Tibial artery (tissue), 4 donors: ENCODE measurements at places on chromosomes 6 and 20.

DNA sequence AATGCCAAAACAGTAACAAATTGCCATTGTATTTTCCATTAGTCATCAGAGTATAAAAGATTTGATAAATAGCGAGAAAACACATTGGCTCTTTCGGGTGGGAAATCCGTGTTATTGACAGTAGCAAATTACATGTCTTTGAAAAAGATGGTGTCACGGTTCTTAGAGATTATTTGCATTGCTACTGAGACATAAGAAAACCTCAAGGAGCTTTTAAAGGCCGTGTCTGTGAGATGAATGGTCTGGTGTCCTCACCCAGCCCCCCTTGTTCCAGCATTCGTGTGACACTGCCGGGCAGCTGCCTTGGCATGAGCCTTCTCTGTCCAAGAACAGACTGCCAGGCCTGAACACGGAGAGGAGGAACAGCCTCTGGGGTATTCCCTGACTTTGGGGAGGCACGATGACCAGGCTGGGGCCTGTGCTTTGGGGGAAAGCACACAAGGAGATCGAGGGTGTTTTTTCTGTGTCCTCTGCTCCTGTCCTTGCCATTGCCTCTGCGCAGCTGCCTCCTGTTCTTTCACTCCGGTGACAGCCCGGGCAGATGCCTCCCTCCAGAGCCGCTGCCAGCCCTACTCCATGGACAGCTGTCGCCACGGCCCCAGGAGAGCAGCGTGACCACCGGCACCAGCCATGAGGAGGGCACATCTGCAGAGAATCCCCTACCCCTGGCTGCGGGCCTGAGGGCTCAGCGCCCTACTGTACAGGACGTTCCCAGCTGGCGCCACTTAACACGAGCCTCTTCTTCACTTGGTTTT is 167.7 kb upstream of the CDYL start:
- DNase-seq = no peak

DNA sequence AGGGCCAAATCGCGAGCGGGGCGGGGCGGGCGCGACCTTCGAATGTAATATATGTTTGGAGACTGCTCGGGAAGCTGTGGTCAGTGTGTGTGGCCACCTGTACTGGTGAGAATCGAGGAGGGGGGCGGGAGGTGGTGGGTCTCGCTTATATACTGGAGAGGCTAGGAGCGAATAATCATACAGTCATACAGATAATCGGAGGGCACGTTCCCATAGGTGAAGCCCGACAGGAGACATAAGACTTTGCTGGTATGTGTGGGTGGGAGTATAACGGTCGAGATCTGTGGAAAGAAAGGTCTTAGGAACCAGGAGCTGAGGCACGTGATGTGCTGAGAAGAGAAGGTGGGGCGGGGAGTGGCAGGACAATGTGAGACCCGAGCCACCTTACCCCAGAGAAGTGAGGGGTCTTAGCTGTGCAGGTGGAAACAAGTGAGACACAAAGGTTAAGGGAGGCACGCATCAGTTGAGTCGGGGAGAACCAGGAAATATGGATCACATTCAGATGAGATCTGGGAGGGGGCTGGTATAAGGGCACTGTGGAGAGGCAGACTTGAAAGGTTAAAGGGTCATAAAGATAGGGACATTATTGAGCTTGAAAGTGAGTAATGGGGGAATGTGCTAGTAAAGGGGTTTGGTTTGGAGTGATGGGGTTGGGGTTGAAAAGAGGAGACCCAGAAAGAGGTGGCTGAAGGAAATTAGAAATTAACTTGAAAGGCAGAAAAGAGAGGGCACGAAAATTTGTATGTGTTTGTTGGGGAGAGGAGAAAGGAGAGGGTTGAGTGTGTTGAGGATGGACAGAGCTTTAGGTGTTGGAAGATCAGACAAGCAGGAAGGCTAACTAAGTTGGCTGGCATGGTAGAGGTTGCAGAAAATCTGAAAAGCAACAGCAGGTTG is 589 bp downstream of the RNF5 start:
- DNase-seq = no peak

GRCh38 chr6:25138233-25138933 is 140.8 kb upstream of the CARMIL1 start:
- DNase-seq = peak; percentile 80

DNA sequence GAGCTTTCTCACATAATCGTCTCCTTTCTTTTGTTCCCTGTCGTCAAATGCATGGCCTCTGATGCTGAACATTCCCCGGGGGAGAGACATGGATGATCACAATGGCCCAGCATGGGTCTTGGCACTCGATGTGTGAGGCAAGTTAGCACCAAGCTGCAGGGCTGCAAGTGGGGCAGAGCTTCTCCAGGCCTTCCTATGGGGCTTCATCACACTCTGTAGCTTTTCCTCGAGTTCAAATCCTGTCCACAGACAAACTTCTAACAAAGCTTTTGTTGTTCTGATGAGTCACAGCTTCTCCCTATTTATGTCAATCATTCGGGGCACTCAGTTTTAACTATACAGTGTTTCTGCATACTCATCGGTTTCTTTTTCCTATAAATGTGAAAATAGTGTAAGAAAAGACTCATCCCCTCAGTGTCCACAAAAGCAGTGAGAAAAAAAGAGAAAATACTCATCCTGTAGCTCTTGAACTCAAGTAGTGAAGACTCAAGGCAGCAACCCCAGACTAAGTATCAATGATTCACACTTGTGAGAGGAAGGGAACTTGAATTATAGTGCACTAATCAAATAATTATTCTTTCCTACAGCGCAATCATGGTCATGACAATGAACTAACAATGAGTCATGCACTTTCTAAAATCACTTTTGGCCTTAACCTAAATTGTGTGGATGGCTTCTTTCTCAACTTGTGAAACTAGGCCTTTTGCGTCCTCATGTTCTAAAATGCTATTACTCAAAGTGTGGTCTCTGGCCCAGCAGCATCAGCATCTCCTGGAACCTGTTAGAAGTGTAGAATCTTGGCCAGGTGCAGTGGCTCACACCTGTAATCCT is 68.4 kb upstream of the NOX3 start:
- DNase-seq = no peak

DNA sequence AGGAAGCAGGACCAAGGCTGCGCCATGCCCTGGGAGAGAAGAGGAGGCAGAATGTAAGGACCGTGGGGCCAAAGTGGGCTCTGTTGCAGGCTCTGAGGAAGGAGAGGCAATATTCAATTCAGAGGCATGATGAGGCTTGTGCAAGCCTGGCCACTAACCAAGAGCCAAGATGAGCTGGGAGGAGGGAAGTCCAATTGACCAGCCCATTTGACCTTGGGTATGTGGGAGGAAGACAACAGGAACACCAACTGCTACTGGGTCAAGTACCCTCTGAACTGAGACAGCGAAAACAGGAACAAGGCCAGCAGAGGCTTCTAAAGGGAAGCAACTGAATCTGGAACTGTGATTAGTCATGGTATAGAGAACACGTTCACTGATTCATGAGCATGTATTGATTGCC is 779.6 kb downstream of the MAFB start:
- DNase-seq = peak; percentile 66

- no peak for DNase-seq
Observed at GRCh38 chr6:154106251-154106650, 67.2 kb downstream of the OPRM1 start.

DNA sequence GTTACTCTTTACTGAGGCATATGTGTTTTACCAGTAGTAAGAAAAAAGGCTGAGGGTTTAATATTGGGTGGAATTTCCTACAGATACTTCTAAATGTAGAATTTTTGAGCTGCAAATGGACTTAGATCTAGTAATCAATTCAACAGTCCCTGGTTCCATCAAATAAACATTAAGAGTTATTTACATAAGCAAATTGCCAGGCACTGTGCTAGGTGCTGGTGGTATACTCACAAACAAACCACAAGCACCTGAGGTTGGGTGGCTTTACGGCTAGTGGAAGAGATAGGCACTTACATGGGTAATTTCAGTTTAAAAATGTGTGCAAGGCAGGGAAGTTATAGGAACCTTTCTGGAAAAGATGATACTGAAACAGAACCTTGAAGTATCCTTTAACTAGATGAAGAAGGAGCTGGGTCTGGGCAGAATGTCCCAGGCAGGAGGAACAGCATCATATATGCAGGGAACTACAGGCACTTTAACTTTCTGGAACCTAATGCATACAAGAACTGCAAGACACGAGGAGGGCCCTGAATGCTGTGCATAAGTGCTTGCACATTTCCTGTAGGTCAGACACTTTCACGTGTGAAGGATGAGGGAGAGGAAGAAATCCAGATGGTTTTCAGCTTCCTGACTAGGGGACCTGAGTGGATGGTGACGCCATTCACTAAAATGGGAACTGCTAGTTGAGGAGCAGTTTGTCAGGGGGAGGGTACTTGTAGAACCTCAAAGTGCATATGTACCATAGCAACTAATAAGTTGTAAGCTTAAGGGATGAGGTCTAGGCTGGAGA is 4.5 kb downstream of the CCN6 start:
- no peak for DNase-seq

DNA sequence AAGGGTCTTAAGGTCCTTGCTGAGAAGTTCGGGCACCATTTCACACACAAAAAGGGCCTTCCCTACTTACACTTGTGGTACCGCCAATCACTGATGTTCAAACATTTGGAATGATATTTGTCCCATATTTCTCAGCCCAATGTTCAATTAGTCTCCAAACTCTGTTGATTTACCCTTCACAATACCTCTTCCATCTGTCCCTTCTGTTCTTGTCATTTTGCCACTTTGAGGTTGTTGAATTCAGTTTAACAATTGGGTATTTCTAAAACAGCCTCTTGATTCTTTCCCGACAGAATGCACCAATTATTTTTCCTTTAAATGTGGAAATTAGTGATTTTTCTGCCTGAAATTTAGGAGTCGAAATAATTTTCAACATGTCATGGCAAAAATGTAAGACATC is 46.2 kb downstream of the NOX3 start:
- DNase-seq = no peak

DNA sequence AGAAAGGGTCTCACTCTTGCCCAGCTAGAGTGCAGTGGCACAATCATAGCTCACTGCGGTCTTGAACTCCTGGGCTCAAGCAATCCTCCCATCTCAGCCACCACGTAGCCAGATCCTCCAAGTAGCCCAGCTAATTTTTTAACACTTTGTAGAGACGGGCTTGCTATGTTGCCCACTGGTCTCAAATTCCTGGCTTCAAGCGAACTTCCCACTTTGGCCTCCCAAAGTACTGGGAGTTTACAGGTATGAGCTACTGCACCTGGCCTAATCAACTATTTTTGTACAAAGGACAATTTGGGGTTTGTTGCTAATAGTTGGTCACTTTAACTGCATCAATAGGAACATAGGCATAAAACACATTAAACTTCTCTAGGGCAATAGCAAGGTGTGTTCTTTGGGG is 29.9 kb upstream of the SYNCRIP start:
- DNase-seq = no peak

DNA sequence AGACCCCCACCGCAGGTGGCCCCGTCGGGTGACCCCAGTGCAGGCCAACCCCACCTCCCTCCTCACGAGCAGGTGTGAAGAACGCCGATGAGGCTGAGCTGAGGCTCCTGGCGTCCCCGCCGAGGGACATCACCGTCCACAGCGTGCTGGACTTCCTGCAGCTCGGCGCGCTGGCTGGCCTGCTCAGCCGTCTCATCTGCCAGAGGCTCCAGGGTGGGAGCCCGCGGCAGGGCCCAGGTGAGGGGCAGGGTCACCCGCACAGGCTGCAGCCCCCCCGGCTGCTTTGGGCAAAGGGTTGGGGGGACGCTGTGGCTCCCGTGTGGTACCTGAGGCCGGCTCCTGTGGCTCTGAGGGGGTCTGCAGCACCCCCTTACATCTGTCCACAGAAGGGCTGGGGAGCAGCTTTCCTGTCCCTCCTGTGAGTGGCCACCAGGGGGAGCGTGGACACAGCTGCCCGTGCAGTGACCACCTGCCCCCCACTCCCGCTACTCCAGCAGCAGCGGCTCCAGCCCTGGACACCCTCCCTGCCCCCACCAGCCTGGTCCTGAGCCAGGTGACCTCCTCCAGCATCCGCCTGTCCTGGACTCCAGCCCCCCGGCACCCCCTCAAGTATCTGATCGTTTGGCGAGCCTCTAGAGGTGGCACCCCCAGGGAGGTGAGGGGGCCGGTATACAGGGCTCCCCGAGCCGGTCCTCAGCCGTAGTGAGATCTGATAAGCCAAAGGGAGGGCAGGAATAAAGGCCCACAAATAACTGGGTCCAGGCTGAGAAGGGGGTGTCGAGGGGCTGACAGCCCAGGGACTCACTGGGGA is 16.5 kb downstream of the COL20A1 start:
- DNase-seq = no peak

GRCh38 chr6:163352011-163352685 is 62.4 kb upstream of the QKI start:
- DNase-seq = no peak

DNA sequence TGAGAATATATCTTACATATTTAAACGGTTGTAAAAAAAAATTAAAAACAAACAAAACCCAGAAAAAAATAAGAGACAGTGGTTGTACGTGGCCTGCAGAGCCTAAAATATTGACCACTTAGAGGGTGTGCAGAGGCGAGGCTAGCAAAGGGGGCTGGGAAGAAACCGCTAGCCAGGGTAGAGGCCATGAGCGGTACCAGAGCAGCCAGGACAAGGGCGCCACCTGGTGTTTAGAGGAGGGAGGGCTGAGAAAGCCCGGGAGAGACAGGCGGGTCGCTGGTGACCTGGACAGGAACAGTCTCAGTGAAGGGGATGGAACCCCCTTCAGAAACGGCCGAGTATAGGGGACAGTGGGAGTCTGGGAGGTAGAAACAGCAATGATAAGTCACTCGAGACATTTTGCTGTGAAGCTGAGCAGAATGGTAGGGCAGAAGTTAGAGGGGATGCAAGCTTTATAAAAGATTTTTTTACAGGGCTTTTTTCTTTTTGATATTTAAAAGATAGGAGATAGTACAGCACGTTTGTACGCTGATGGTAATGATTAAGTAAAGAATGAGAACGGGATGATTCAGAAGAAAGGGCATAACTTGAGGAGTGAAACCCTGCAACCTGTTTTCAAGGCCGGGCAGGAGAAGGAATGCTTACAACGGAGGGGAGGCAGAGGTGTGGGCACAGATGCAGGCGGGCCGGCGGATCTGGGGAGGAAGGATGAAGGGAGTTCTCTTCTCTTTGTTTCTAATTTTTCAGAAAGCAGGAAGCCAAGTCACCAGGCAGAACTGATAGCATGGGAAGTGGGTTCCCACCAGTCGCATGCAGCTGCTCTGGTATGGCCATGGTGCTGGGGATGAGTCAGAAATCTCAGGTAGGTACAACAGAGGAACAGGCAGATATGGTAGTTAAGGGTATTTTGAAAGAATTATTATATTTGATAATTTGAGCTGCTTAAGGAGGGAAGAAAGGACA is 76.2 kb downstream of the FAM229B start:
- DNase-seq = peak; percentile 48

DNA sequence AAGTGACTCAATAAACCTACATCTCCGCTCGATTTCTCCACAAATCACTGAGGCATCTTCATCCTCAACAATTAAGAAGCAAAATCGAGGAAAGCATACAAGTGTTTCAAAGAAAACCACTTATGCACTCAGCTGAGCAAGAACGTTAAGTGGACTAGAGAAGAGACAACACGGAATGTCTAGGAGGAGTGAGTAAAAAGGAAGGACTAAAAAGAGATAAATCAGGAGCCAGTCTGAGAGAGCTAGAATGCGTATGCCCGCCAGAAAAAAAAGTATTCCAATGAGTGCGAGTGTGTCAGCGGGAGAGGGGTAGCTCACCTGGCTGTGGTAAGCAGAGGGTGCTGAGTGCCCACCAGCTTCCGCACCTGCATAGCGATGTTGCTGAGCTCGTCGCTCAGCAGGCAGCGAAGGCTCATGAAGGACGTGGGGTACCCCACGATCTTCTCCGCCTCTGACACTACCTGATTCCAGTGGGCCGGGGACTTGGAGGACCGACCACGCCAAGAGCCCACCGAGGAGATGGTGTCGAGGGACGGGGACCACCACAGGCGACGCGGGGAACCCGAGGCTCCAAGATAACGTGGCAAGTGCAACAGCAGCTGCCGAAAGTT is 587 bp downstream of the PDSS2 start:
- no peak for DNase-seq

GRCh38 chr6:150491131-150491810 is 108.4 kb upstream of the PLEKHG1 start:
- no peak for DNase-seq
